ENCODE measurements at places on chromosomes 13 and 19. TPM values are rescaled to one million over a fixed set of nuclear protein-coding genes. Genes with fewer than 3 reads are reported as not detected.
A peak's percentile ranks its signal among the peaks of the same experiment; 100 is the strongest.

KLK7 gene
- not detected for total RNA-seq

RASIP1 gene
- not detected for total RNA-seq

DNA sequence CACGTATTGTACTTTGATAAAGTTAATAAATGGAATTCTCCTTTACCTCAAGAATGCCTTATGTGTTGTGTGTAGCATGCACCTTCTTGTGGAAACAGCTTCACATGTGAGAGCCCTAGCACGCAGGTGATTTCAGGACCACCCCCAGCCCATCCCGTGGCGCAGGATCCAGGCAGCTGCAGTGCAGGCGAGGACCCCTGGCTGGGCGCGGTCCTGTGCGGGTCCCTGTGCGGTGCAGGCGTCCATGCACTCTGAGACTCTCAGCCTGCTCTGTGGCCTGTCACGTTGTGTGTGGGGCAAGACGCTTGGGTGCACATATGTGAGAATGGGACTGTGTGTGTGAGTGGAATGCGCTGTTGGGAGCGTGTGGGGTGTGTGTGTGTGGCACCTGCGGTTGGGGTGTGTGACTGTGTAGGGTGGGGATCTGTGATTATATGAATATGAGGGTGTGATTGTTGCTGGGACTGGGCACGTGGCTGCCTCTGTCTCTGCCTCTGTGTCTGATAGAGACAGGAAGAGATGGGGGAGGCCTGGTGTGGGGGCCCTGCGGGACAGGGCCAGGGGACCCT is 30.8 kb downstream of the WTIP start:
- H3K4me3 ChIP-seq, result no peak overlapping the region
- no peak overlapping the region for H3K27ac ChIP-seq
- no peaks in the 10 kb centered on the region for H3K36me3 ChIP-seq

SIGLEC5 gene
- total RNA-seq, result not detected

- H3K36me3 ChIP-seq, result no peaks in the 10 kb centered on the region
- H3K27me3 ChIP-seq, result no peaks in the 10 kb centered on the region
- no peak for DNase-seq
- H3K27ac ChIP-seq, result no peak overlapping the region
Measured at GRCh38 chr13:90943946-90944345, 403.5 kb upstream of the MIR17HG start.

GEMIN7 gene
- 26.2 TPM for total RNA-seq

MAB21L1 gene
- total RNA-seq, result not detected

- no peak overlapping the region for H3K4me3 ChIP-seq
- no peaks in the 10 kb centered on the region for H3K36me3 ChIP-seq
- DNase-seq, result no peak
Measured at GRCh38 chr13:62551588-62551987, 1135.9 kb upstream of the PCDH20 start.

DNA sequence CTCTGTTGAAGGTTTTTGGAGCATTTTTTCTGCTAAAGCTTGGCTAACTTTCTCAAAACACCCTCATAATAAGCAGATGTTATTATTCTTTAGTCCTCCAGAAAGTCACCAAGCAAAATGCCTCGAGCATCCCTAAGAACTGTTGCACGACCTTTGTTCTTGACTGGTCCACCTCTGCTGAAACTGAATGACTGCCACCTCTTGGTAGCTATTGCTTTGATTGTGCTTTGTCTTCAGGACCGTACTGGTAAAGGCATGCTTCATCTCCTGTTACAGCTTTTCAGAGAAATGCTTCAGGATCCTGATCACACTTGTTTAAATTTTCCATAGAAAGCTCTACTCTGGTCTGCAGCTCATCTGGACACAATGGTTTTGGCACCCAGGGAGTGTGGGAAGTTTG is 254.8 kb downstream of the DCT start:
- H3K4me1 ChIP-seq, result no peaks in the 10 kb centered on the region
- peaks cover 9% of the 10 kb centered on the region for H3K27me3 ChIP-seq
- no peak overlapping the region for H3K4me3 ChIP-seq
- no peak for DNase-seq

- H3K27ac ChIP-seq, result no peak overlapping the region
- no peak overlapping the region for H3K4me3 ChIP-seq
- H3K4me1 ChIP-seq, result peaks cover 32% of the 10 kb centered on the region
- H3K36me3 ChIP-seq, result no peaks in the 10 kb centered on the region
- DNase-seq, result no peak
- no peaks in the 10 kb centered on the region for H3K27me3 ChIP-seq
Measured at GRCh38 chr13:45325806-45326205, 15.2 kb downstream of the TPT1 start.

ZNF813 gene
- 5.5 TPM for total RNA-seq

GRCh38 chr13:36599641-36600040 is 74.2 kb upstream of the SERTM1 start:
- H3K4me3 ChIP-seq, result no peak overlapping the region
- H3K4me1 ChIP-seq, result no peaks in the 10 kb centered on the region
- H3K36me3 ChIP-seq, result no peaks in the 10 kb centered on the region
- no peak overlapping the region for H3K27ac ChIP-seq

- H3K4me1 ChIP-seq, result no peaks in the 10 kb centered on the region
- no peaks in the 10 kb centered on the region for H3K27me3 ChIP-seq
- H3K27ac ChIP-seq, result no peak overlapping the region
- H3K4me3 ChIP-seq, result no peak overlapping the region
- H3K36me3 ChIP-seq, result no peaks in the 10 kb centered on the region
Measured at GRCh38 chr13:113431171-113431570, 22.1 kb downstream of the ADPRHL1 start.

DNA sequence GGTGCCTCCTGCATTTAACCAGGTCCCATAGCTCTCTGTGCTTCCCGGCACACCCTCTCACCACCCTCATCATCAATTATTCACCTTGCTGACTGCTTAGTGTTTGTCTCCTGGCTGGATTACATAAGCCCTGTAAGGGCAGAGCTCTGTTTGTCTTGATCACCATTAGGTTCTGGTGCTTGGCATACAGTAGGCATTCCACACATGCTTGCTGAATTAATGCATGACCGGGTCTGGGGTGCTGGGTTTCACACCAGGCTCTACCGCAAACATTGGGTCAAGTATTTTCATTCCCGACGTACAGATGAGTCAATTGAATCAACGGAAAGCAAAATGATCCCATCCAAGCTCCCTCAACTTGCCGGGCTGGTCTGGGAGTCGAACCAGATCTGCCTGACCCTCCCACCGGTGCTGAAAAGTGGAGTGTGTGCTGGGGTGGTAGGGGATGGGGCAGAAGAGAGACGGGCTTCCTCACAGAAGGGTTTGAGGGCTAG is 28.5 kb downstream of the VAV1 start:
- peak; percentile 44 for DNase-seq
- H3K4me1 ChIP-seq, result peaks cover 54% of the 10 kb centered on the region
- H3K27me3 ChIP-seq, result no peaks in the 10 kb centered on the region
- peak overlapping the region; percentile 93 for H3K27ac ChIP-seq

MBD3L2 gene
- total RNA-seq, result not detected

DNA sequence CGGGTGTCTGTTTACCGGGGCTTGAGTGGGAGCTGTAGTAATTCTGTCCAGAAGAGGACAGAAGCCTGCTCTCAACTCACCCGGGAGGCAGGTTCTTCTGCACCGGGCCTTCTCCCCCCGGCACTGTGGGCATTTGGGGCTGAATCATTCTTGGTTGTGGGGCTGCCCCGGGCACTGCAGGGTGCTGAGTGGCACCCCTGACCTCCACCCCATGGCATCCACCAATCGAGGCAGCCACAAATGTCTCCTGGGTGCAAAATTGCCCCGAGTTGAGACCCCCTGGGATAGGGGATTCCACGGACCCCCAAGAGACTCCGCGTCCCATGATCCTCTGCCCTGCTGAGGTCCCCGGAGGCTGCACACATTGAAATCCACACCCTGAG is 68.8 kb downstream of the GNG7 start:
- peaks cover 4% of the 10 kb centered on the region for H3K36me3 ChIP-seq
- peaks cover 8% of the 10 kb centered on the region for H3K4me1 ChIP-seq
- H3K27me3 ChIP-seq, result peaks cover 2% of the 10 kb centered on the region
- no peak for DNase-seq
- H3K4me3 ChIP-seq, result no peak overlapping the region

DNA sequence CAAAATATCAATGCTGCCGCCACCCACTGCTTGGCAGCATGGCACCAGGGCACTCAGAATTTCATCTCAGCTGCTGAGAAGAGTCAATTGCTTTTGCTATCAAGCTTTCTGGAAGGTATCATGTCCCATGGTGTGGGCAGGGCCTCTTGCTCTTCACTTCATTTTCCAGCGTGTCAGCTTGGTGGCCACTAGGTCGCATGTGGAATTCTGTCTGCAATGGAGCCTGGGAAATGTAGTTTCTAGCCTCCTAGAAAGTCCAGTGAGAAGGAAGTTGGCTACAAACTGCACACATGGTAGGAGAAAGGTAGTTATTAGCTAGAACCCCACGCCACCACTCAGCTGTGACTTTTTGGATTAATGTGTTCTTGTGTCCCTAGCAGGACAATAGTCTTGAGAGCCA is 105.3 kb downstream of the MYO16 start:
- no peak overlapping the region for H3K27ac ChIP-seq
- DNase-seq, result no peak
- no peaks in the 10 kb centered on the region for H3K4me1 ChIP-seq
- H3K4me3 ChIP-seq, result no peak overlapping the region
- no peaks in the 10 kb centered on the region for H3K36me3 ChIP-seq

TJP3 gene
- total RNA-seq, result 1.3 TPM

- no peaks in the 10 kb centered on the region for H3K4me1 ChIP-seq
- no peak for DNase-seq
- H3K4me3 ChIP-seq, result no peak overlapping the region
- peaks cover 36% of the 10 kb centered on the region for H3K27me3 ChIP-seq
- no peak overlapping the region for H3K27ac ChIP-seq
Measured at GRCh38 chr13:44927968-44928367, 61.3 kb downstream of the NUFIP1 start.

PTGER1 gene
- not detected for total RNA-seq

GRCh38 chr13:103960001-103960400 is 893.8 kb upstream of the SLC10A2 start:
- no peak for DNase-seq
- H3K4me3 ChIP-seq, result no peak overlapping the region
- no peak overlapping the region for H3K27ac ChIP-seq
- no peaks in the 10 kb centered on the region for H3K27me3 ChIP-seq
- no peaks in the 10 kb centered on the region for H3K36me3 ChIP-seq

COL5A3 gene
- not detected for total RNA-seq

GRCh38 chr13:99028890-99029289 is 51.0 kb upstream of the DOCK9 start:
- H3K4me1 ChIP-seq, result peaks cover 60% of the 10 kb centered on the region
- no peak overlapping the region for H3K4me3 ChIP-seq
- H3K27ac ChIP-seq, result no peak overlapping the region

- H3K36me3 ChIP-seq, result peaks cover 6% of the 10 kb centered on the region
- no peak overlapping the region for H3K27ac ChIP-seq
- H3K4me3 ChIP-seq, result no peak overlapping the region
Measured at GRCh38 chr19:40271706-40272105, 13.4 kb downstream of the AKT2 start.

DNA sequence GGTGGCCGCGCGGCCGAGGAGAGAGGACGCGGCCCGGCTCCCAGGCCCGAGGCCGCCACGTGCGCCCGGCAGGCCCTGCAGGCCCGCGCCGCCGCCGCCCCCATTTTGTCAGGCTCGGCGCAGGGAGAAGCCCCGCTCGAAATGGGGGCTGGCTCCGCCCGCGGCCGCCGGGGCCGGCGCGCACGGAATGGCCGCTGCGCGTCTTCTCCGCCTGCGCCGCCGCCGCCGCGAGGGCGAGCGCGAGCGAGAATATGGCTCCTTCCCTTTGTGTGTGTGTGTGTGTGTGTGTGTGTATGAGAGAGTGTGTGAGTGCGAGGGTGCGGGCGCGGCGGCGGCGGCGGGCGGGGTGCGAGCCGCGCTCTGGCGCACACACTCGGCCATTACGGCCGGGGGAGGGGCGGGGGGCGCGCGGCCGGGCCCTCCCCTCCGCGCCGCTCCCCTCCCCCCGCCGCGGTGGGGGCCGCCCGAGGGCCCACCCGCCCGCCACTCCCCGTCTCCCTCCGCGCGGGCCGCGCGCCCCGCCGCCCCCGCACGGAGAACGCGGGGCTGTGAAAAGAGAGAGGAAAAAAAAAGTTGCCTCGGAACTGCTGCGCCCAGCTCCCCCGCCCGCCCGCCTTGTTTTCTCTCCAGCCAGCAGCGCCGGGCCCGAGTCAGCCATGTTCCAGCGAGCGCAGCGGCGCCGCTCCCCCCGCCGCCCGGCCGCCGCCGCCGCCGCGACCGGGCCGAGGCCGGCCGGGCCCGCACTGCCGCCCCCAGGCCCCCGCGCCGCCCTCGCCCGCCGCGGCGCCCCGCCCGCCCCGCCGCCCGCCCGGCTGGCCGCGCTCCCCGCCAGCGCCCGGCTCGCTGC is 1.0 kb downstream of the HMGB1 start:
- peaks cover 30% of the 10 kb centered on the region for H3K4me1 ChIP-seq
- peak; percentile 80 for DNase-seq
- H3K27ac ChIP-seq, result peak overlapping the region; percentile 98

GRCh38 chr19:31586282-31586681 is 237.0 kb upstream of the TSHZ3 start:
- H3K4me1 ChIP-seq, result no peaks in the 10 kb centered on the region
- H3K36me3 ChIP-seq, result no peaks in the 10 kb centered on the region
- H3K27ac ChIP-seq, result no peak overlapping the region
- no peaks in the 10 kb centered on the region for H3K27me3 ChIP-seq
- no peak for DNase-seq
- no peak overlapping the region for H3K4me3 ChIP-seq

DNA sequence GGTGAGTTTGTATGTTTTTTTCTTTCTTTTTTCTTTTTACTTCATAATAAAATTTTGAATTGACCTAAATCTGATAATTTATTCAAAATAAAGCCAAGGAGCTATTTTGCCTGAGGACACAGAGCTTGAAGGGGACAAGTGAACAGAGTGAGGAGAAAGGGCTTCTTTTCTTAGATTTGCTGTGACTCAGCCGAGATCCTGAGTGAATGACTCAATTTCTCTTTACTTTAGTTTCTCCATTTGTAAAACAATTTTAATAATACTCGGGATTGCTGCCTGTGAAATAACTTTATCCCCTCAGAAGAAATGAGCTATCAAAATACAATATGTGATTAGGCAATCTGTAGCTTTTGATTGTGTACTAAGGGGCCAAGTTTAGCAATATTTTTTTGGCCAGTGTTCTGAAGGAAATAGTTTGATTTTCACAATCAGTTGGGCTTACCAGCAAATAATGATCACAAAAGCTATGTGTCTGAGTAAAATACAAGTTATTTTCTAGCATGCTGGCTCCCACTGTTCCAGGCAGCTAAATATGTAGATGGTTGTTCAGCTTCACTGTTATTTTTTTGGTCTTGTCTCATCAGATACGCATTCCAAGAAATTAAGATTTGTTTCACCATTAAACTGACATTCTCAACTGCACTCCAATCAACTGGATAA is 437.5 kb downstream of the FGF9 start:
- H3K4me1 ChIP-seq, result peaks cover 51% of the 10 kb centered on the region
- peaks cover 18% of the 10 kb centered on the region for H3K36me3 ChIP-seq
- DNase-seq, result no peak

DNA sequence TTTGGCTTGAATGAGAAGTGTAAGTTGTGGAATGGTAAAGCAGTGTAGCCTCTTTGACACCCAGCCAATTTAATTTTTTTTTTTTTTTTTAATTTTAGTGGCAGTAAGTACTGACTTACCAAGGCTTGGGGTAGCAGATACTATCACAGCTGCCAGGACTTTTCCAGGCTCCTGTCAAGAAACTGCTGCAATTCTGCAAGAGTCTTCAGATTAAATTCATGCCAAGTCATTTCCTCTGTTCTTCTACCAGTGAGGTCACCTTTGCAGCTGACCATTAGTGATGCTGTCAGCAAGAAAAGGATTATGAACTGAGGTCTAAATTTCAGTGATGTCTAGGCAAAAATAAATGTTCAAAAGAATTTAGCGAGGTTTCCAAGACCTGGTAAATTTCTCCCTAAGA is 91.2 kb downstream of the GGACT start:
- no peak for DNase-seq
- no peak overlapping the region for H3K4me3 ChIP-seq
